ENCODE measurements at places on chromosomes 11 and 22.

DNA sequence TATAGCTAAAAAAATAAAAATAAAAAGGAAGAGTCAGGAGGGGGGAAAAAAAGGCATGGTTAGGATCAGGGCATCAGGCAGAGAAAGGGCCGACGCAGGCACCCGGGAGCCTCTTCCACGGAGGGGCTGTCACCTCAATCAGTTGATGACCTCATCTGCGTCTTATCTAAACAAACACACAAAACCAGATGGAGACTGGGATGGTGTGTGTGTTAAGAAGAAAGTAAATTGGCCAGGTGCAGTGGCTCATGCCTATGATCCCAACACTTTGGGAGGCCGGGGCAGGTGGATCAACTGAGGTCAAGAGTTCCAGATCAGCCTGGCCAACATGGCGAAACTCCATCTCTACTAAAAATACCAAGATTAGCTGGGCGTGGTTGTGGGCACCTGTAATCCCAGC lies 63.6 kb downstream of the DHCR7 start:
- DNase-seq = no peak

DNA sequence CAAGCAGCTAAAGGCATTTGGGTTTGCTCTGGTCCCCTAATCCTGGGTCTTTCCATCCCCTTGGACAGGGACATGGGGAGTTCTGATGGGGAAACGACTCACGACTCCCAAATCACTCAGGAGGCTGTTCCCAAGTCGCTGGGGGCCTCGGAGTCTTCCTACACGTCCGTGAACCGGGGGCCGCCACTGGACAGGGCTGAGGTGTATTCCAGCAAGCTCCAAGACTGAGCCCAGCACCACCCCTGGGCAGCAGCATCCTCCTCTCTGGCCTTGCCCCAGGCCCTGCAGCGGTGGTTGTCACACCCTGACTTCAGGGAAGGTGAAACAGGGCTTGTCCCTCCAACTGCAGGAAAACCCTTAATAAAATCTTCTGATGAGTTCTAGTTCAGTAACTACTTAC lies 10.7 kb downstream of the UPK3A start:
- no peak for DNase-seq

GRCh38 chr11:58958500-58958899 lies 19.2 kb downstream of the GLYATL1 start:
- DNase-seq = no peak

DNA sequence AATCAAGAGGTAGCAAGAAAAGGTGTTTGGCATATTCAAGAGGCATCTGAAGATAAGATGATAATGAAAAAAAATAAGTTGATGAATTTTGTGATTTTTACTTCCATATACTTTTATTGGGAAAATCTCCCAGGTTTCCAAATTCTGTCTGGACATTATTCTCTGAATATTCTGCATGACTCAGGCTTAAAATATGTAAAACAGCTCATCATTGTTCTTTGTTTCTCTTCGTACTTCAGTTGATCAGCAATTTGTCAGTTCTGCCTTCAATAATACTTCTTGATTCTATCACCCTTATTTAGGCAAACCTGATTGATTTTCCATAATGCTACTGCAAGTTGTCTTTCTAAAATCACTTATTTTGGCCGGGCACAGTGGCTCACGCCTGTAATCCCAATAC lies 30.2 kb downstream of the GTF2H1 start:
- DNase-seq = no peak

DNA sequence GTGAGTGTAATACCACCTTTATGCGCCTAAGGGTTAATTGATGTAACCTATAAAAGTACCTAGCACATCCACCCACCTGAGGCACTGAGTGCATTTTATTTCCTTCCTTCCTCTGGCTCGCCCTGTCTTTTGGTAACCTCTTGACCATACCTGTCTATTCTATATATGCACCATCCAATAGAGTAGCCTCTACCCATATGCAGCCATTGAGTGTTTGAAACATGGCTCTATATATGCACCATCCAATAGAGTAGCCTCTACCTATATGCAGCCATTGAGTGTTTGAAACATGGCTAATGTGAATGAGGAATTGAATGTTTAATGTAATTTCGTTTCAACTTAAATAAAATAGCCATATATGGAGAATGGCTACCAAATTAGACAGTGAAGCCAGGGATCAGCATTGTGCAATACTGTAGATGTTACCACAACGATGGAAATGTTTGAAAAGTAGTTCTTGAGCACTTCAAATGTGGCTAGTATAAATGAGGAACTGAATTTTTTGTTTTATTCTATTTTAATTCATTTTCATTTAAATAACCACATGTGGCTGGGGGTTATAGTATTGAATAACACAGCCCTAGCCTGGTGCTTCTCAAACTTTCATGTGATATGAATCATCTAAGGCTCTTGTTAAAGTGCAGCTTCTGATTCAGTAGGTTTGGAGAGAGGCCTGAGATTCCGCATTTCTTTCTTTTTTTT lies 33.8 kb downstream of the SLC35F2 start:
- no peak for DNase-seq

GRCh38 chr22:30046716-30047363 lies 33.4 kb upstream of the HORMAD2 start:
- no peak for DNase-seq

GRCh38 chr11:120608760-120609211 lies 97.2 kb downstream of the GRIK4 start:
- no peak for DNase-seq

- DNase-seq = no peak
These were observed 12.1 kb upstream of the EHD1 start for GRCh38 chr11:64890522-64890939.

GRCh38 chr22:41917375-41917902 lies 2.6 kb upstream of the SHISA8 start:
- no peak for DNase-seq

GRCh38 chr11:78212586-78213371 lies 24.1 kb downstream of the USP35 start:
- DNase-seq = no peak

DNA sequence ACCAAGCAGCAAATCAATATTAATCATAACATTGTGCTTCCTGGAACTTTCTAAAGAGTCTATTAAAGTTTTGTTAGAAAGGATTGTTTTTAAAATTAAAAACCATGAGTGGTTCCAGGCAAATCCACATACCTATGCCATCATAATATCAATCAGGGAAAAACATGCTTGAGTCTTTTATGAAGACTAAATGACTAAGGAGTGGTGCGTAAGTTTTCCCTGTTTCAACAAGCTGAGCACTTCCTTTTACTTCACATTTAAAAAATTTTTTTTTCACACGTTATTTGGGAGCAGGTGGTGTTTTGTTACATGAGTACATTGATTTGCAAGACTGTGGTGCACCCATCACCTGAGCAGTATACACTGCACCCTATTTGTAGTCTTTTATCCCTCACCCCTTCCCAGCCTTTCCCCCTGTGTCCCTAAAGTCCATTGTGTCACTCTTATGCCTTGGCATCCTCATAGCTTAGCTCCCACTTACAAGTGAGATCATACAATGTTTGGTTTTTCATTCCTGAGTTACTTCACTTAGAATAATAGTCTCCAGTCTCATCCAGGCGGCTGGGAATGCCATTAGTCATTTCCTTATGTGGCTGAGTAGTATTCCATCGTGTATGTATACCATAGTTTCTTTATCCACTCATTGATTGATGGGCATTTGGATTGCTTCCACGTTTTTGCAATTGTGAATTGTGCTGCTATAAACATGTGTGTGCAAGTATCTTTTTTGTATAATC lies 1190.3 kb upstream of the RAG2 start:
- no peak for DNase-seq

- DNase-seq = no peak
These were observed 67.2 kb downstream of the CECR2 start for GRCh38 chr22:17436382-17436980.

GRCh38 chr11:63560506-63561180 lies 2.5 kb downstream of the PLAAT2 start:
- DNase-seq = no peak

- no peak for DNase-seq
These were observed 95.6 kb downstream of the CHST1 start for GRCh38 chr11:45569776-45570175.

DNA sequence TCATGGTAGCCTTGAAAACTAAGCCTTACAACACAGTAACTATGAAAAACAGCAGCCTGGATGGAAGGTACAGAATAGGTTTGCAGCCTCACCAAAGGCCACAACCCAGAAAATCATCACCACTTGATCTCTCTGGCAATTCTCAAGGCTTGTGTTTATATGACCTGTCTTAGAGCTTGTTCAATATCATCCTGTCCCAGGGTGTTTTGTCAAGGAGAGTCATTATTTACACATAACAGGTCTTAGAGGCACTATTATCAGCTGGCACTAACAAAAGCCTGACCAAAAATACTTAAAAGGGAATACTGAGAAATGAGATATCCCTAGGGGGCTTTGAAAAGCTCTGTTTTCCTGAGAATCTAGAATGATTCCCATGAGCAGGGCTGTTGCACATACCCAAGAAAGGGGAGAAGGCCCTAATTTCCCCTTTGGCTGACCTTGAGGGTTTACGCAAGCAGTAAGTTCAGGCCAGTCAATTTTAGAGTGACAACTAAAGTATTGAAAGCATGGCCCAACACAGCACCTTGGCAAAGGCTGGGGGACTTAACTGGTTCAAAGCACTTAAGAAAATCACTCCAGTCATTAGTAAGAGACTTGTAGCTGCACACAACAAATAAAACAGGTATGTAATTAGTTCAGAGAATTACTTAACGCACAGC lies 7.9 kb downstream of the SC5D start:
- no peak for DNase-seq

- DNase-seq = no peak
These were observed 1.9 kb upstream of the ROBO4 start for GRCh38 chr11:124899383-124900145.

DNA sequence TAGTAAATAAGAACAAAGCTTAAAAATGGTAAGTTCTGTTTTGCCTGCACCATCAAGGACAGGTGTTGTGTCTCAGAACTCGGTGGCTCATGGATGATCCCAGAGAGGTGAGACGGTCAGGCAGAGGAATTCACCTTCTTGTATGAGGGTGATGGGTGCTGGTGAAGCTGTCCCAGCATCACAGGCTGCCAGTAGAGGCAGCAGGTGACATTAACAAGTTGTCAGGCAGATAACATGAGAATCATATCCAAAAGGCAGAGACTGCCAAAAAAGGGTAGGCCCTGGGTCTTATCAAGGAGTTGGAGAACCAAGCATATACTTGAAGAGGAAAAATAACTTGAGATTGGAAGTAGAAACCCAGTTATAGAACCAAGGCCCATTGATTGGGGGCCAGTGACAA lies 437.8 kb downstream of the DYNC2H1 start:
- DNase-seq = no peak

DNA sequence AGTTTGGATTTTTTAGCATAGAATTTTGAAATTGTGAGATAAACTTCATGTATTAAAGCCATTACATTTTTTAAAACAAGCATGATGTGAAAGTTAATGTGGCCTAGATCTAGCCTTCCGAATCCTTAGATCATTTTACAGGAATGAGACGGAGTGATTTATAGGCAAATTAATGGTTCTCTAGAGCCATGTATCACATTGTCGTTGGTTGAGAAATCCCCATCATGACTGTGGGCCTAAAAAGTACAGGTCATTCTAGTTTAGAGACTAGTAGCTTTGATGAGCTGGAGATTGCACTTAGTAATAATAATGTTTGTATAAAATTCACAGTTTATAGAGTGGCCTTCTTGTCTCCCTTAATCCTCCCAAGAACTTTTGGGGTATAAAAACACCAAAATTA lies 7.1 kb downstream of the EWSR1 start:
- DNase-seq = no peak

GRCh38 chr11:15093432-15093831 lies 20.0 kb downstream of the CALCB start:
- DNase-seq = no peak

DNA sequence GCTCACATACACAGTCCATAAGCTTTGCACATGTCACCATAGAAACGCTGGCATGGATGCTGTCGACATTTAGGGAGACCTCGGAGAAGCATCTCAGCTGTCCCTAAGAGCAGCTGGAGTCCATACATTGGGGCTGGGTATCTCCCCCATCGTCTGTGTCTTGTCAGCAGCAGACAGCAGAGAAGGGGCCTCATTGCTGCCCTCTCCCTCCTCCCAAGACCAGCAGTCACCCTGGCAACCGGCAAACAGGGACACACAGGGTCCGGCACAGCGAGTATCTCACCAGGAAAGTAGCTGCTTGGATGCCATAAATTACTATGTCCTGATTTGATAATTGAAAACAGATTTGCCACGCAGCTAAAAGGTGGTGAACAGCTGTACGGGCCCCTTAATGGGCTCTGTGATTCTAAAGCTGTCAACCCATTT lies 84.4 kb downstream of the CD44 start:
- DNase-seq = no peak

GRCh38 chr22:23255506-23256170 lies 75.3 kb downstream of the BCR start:
- no peak for DNase-seq

- DNase-seq = no peak
These were observed 31.2 kb downstream of the PDE2A start for GRCh38 chr11:72642884-72643522.

DNA sequence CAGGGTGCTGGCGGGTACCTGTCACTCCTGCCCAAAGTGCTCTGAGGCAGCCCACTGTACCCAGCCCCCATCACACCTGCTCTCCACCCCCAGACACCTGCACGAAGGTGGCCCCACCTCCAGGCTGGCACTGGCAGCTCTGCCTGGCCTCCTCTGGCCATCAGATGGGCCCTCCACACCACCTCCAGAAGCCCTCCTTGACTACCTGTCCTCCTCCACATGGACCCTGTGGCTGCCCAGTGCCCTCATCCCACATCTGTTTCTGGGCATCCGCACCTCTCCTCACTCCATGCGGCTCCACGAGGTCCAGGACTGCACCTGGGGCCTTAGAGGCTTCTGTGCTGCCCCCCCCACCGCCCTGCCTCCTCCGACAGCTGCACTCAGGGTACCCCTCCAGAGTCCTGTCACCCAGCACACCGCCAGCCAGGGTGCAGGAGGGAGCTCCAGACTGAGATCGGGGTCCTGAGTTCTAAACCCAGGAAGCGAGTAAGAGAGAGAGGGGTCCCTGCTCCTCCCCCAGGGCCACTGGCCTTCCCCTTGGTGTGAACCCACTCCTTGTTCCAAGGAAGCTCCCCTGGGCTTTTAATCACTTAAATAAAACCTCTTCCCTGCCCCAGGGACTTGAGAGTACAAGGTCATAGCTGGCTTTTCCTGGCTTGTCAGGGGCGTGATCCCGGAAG lies 1.7 kb downstream of the CTSD start:
- no peak for DNase-seq

- DNase-seq = no peak
These were observed 18.3 kb downstream of the RCN1 start for GRCh38 chr11:32109138-32109537.

GRCh38 chr11:128484172-128484571 lies 103.2 kb downstream of the ETS1 start:
- DNase-seq = no peak

GRCh38 chr11:113505541-113506375 lies 30.6 kb upstream of the DRD2 start:
- no peak for DNase-seq

DNA sequence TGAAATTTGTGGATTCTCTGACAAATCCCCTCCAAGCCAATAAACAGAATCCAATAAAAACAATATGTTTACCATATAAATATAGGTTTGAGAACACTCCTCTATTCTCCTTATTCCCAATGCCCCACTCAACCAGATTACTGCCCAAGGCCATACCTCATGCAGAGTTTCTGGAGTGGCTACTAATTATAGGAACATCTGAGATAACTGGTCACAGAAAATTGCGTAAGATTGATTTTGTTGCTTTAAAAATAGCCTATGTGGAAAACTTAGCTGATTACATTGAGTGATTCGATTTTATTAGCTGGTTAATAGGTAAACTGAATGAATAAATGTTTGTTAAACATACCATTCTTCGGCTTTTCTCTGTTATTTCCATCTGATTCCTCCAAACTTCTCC lies 48.0 kb downstream of the ME3 start:
- no peak for DNase-seq

- DNase-seq = no peak
These were observed 74.1 kb downstream of the ENTHD1 start for GRCh38 chr22:39819429-39819828.
